ENCODE measurements at places on chromosomes 1 and 21. TPM values are rescaled to one million over a fixed set of nuclear protein-coding genes. Genes with fewer than 3 reads are reported as not detected.

Gene SYT14
- 1.4 TPM for total RNA-seq

Gene SLC5A9
- 20.9 TPM for total RNA-seq

Gene CFHR4
- total RNA-seq: 3.4 TPM

Gene NTNG1
- total RNA-seq: 3.9 TPM

Gene KCNK1
- total RNA-seq: 16.1 TPM

Gene FBXO2
- 122 TPM for total RNA-seq

Gene RGS18
- total RNA-seq: not detected

Gene CATSPERE
- total RNA-seq: 1.7 TPM

Gene FHL3
- 8.4 TPM for total RNA-seq

- H3K27me3 ChIP-seq: no peaks in the 10 kb centered on the region
- H3K27ac ChIP-seq: no peak overlapping the region
- H3K36me3 ChIP-seq: no peaks in the 10 kb centered on the region
- peaks cover 4% of the 10 kb centered on the region for H3K4me1 ChIP-seq
- H3K4me3 ChIP-seq: no peak overlapping the region
These were observed 37.5 kb downstream of the TOR1AIP2 start for GRCh38 chr1:179840107-179840506.

DNA sequence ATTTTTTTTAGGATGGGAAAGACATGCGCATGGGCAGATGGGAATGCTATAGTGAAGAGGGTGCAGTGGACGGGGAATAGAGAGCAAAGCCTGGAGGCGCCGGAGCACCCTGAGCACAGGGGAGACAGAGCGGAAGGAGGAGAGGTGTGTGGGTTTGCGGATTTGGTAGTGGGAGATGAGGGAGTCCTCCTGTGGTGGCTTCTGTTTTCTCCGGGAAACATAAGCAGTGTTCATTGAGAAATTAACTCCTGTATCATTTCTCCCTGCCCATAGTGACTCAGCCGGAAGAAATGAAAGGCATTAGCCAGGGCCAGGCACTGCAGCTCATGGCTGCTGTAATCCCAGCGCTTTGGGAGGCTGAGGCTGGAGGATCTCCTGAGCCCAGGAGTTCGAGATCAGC, 4.7 kb upstream of the PTPRF start:
- peaks cover 28% of the 10 kb centered on the region for H3K4me1 ChIP-seq
- no peaks in the 10 kb centered on the region for H3K36me3 ChIP-seq
- no peak overlapping the region for H3K27ac ChIP-seq
- H3K4me3 ChIP-seq: no peak overlapping the region

DNA sequence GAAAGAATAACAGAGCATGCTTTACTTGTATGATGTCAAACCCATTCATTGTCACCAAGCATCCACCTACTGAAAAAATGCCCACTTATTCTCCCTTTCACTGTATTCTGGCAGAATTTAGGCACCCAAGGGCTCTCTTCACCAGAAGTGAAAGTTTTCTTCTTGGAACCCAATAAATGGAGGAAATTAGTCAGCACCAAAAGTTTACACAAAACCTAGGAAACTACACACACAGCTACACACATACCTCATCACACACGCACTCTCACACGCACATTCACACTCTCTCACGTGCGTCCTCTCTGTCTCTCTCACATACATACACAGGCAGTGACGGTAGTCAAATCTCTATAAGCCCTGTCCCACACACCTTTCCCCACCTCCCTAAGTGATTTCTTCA, 37.6 kb downstream of the MCOLN2 start:
- DNase-seq: no peak
- no peak overlapping the region for H3K27ac ChIP-seq
- no peak overlapping the region for H3K4me3 ChIP-seq
- H3K36me3 ChIP-seq: no peaks in the 10 kb centered on the region

GRCh38 chr1:226662642-226663326, 76.3 kb downstream of the ITPKB start:
- DNase-seq: peak; percentile 82
- H3K4me1 ChIP-seq: peaks cover 34% of the 10 kb centered on the region
- H3K27ac ChIP-seq: peak overlapping the region; percentile 89
- no peaks in the 10 kb centered on the region for H3K36me3 ChIP-seq
- no peak overlapping the region for H3K4me3 ChIP-seq
- H3K27me3 ChIP-seq: no peaks in the 10 kb centered on the region

GRCh38 chr1:212951126-212951946, 995 bp downstream of the VASH2 start:
- H3K4me3 ChIP-seq: peak overlapping the region; percentile 93
- peak overlapping the region; percentile 82 for H3K27ac ChIP-seq
- no peaks in the 10 kb centered on the region for H3K4me1 ChIP-seq
- H3K36me3 ChIP-seq: no peaks in the 10 kb centered on the region
- peak; percentile 35 for DNase-seq

GRCh38 chr1:71640998-71641397, 560.2 kb upstream of the ZRANB2 start:
- H3K27ac ChIP-seq: no peak overlapping the region
- no peaks in the 10 kb centered on the region for H3K4me1 ChIP-seq
- DNase-seq: no peak
- no peaks in the 10 kb centered on the region for H3K36me3 ChIP-seq
- no peaks in the 10 kb centered on the region for H3K27me3 ChIP-seq

GRCh38 chr1:173280899-173281660, 73.9 kb upstream of the TNFSF4 start:
- H3K27me3 ChIP-seq: no peaks in the 10 kb centered on the region
- no peak overlapping the region for H3K27ac ChIP-seq
- H3K36me3 ChIP-seq: no peaks in the 10 kb centered on the region
- H3K4me3 ChIP-seq: no peak overlapping the region
- DNase-seq: no peak
- no peaks in the 10 kb centered on the region for H3K4me1 ChIP-seq

DNA sequence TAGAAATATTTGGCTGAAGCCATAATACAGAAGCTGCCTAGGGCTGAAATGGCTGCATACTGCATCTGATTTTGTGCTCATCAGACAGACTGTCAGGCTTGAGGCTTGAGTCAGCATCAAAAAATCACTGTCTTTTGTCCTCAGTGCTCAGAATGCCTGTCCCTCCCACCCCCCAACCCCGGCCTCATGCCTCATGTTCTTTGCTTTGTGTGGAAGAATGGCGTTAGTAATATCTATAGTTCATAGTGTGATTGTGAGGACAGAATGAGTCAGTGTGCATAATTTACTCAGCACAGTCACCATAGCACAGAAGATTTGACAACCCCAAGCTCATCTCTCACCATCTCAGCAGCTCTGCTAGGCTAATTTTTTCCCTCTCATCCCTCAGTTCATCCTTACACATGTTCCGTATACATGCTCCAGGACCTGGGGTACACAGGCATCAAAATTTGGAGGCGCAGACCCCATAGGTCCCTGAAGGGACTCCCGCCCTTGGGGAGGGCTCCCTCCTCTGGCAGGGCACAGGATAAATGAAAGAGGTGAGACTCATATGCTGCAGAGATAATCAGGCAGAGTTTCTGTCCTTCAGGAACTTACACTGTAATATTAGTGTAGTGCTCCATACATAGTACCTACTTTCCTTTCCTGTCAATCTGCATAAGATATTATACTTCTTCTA, 159.1 kb upstream of the C8B start:
- DNase-seq: no peak
- no peak overlapping the region for H3K27ac ChIP-seq
- no peaks in the 10 kb centered on the region for H3K27me3 ChIP-seq
- H3K36me3 ChIP-seq: no peaks in the 10 kb centered on the region
- H3K4me3 ChIP-seq: no peak overlapping the region
- no peaks in the 10 kb centered on the region for H3K4me1 ChIP-seq

GRCh38 chr1:26894263-26894662, 4.2 kb upstream of the GPN2 start:
- peaks cover 15% of the 10 kb centered on the region for H3K4me1 ChIP-seq
- no peaks in the 10 kb centered on the region for H3K36me3 ChIP-seq
- no peak overlapping the region for H3K4me3 ChIP-seq
- no peak overlapping the region for H3K27ac ChIP-seq
- no peaks in the 10 kb centered on the region for H3K27me3 ChIP-seq
- no peak for DNase-seq

GRCh38 chr21:27406300-27407009, 439.6 kb upstream of the ADAMTS5 start:
- no peak for DNase-seq
- no peaks in the 10 kb centered on the region for H3K36me3 ChIP-seq
- no peaks in the 10 kb centered on the region for H3K27me3 ChIP-seq
- peak overlapping the region; percentile 2 for H3K27ac ChIP-seq
- H3K4me1 ChIP-seq: no peaks in the 10 kb centered on the region

DNA sequence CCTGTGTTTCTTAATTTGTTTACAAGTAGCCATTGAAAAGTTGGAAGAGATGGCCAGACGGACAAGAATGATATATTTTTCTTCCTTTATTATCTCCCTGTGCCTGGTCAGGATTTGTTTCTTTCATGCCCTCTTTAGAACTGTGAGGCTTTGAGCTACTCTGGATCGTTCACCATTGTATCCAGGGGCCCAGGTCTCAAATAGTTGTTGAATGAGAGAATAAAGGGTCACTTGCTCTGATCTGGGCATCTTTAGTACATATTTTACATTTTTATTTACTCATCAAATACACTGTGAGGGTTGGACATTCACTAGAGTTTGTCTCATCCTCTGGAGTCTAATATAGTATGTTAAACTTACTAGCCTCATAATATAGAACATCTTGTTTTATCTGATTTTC, 48.7 kb downstream of the IVNS1ABP start:
- H3K27ac ChIP-seq: no peak overlapping the region
- no peaks in the 10 kb centered on the region for H3K27me3 ChIP-seq
- no peaks in the 10 kb centered on the region for H3K36me3 ChIP-seq
- H3K4me3 ChIP-seq: no peak overlapping the region

- DNase-seq: no peak
- no peak overlapping the region for H3K4me3 ChIP-seq
- no peak overlapping the region for H3K27ac ChIP-seq
- no peaks in the 10 kb centered on the region for H3K36me3 ChIP-seq
- H3K4me1 ChIP-seq: peaks cover 10% of the 10 kb centered on the region
These were observed 37.0 kb downstream of the ELK4 start for GRCh38 chr1:205594846-205595245.

GRCh38 chr1:15411593-15412137, 2.0 kb downstream of the EFHD2 start:
- no peaks in the 10 kb centered on the region for H3K27me3 ChIP-seq
- H3K4me1 ChIP-seq: peaks cover 14% of the 10 kb centered on the region
- no peak overlapping the region for H3K4me3 ChIP-seq

GRCh38 chr21:45104560-45104959, 30.2 kb downstream of the ADARB1 start:
- no peak for DNase-seq
- peaks cover 6% of the 10 kb centered on the region for H3K4me1 ChIP-seq
- H3K36me3 ChIP-seq: no peaks in the 10 kb centered on the region

GRCh38 chr1:235018720-235019444, 109.8 kb downstream of the TOMM20 start:
- H3K36me3 ChIP-seq: no peaks in the 10 kb centered on the region
- no peak for DNase-seq
- H3K4me3 ChIP-seq: no peak overlapping the region
- no peak overlapping the region for H3K27ac ChIP-seq
- peaks cover 11% of the 10 kb centered on the region for H3K4me1 ChIP-seq
- H3K27me3 ChIP-seq: no peaks in the 10 kb centered on the region

GRCh38 chr1:75233302-75233929, 99.2 kb downstream of the LHX8 start:
- DNase-seq: peak; percentile 53
- H3K4me3 ChIP-seq: no peak overlapping the region
- no peak overlapping the region for H3K27ac ChIP-seq
- H3K4me1 ChIP-seq: no peaks in the 10 kb centered on the region
- H3K27me3 ChIP-seq: no peaks in the 10 kb centered on the region

DNA sequence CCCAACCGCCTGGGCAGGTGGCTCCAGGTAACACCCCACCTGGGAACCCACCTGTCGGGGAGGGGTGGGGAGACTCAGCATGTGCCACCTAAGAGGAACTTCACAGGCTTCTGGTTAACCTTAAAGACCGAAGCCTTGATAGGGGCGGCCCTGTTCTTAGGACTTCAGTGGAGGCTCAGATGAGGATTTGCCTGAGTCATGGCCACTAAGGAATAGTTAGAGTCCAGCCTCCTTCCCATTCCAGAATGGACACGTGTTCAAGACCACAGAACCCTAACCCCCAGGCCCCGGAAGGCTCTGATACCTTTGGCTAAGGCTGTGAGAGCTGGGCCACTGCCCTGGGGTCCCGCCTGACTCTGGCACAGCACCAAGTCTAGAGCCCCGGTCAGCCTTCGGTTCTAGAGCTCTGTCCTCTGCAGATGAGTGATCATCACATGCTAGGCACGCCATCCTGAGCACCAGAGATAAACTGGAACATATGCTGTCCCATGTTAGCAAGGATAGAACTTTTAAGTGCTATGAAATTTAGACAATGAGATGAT, 20.3 kb downstream of the PADI6 start:
- H3K4me1 ChIP-seq: no peaks in the 10 kb centered on the region
- no peaks in the 10 kb centered on the region for H3K27me3 ChIP-seq
- H3K4me3 ChIP-seq: no peak overlapping the region
- no peaks in the 10 kb centered on the region for H3K36me3 ChIP-seq

DNA sequence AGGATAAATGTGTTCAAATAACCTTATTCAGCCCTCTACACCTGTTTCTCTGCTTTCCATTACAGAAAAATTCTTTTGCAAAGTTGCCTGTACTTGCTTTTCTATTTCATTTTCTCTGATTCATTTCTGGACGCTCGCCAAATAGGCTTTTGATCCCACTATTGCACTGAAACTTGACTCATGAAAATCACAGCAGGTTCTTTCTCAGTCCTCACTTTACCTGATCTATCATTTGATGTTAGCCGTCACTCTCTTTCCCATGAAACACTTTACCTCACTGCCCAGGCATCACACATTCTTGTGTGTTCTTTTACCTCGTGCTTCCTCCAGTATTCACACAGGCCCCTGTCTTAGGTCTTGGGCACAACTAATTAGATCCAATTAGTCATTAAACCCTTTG, 26.2 kb downstream of the HSPA13 start:
- H3K36me3 ChIP-seq: no peaks in the 10 kb centered on the region
- no peak for DNase-seq
- no peak overlapping the region for H3K27ac ChIP-seq
- no peaks in the 10 kb centered on the region for H3K4me1 ChIP-seq
- no peaks in the 10 kb centered on the region for H3K27me3 ChIP-seq

DNA sequence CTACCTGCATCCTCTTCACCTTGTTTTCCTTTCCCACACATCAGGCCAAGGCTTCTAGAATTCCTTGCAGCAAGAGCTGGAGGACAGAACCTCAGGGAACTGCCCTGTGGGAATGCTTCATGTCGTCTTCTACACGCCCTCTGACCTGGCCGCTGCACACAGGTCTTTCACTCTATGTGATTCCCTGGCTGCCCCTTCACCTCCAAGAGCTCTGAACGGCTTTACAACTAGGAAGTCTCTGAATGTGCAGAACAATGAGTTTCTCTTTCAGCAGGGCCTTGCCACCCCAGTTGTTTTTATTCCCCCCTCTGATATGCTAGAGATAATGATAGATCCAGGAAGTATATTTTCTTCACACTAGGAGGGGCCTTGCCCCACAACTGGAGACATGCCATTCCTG, 142.6 kb downstream of the CLIC6 start:
- H3K4me3 ChIP-seq: no peak overlapping the region
- no peak for DNase-seq
- H3K27me3 ChIP-seq: no peaks in the 10 kb centered on the region
- H3K36me3 ChIP-seq: no peaks in the 10 kb centered on the region
